Kasumi-1 (cell line): ENCODE measurements at places on chromosomes 12 and 14.

DNA sequence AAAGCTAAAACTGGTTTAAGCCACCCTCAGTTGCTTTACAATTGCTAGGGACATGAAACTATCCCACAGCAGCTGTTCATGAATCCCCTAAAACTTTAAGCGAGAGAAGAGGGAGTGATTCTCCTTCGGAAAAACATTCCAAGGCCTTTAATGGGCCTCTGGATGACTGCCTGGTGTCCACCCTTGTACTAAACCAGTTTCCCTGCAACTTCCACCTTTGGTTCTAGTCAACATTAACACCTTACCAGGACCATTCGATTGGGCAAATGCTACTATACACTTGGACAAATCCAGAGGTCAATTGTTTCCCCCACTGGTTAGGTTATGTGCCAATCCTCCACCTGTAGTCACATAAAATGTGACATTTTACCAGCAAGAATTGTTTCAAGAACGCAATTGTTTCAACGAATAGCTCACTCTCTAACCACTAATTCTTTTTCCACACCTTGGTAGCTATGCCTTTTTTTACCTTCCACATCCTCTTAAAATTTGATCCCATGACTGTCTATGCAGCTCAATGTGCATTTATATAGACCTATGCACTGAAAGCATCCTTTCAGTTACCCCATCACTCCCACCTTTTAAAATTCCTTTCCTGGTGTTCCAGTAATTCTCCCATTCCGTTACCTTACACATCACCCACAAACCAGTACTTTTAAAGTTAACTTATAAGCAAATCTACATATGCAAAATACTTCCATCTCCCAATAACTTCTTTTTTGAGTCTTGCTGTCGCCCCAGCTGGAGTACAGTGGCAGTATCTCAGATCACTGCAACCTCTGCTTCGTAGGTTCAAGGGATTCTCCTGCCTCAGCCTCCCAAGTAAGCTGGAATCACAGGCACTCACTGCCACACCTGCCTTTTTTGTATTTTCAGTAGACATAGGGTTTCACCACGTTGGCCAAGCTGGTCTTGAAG is 3.6 kb downstream of the UBC start:
- no peak for DNase-seq

DNA sequence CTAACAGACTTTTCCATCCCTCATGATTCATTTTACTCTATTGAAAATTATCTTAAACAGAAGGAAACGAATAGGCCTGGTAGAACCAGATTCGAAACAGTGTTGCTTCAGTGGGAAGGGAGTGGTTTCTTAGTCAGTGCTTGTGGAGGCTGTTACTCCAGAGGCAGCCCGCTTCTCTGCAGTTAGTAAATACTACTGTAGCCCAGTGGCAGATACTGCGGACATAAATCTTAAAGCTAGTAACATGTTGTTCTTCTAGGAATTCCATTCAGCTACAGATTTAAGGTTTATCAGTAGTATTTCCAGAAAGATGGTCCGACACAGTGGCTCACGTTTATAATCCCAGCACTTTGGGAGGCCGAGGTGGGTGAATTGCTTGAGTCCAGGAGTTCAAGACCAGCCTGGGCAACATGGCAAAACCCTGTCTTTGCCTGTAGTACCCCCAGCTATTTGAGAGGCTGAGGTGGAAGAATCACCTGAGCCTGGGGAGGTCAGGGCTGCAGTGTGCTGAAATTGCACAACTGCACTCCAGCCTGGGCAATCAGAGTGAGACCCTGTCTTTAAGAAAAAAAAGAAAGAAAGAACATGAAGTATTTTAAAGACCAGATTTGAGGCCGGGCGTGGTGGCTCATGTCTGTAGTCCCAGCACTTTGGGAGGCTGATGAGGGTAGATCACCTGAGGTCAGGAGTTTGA is 45.9 kb downstream of the DIP2B start:
- no peak for DNase-seq

- DNase-seq = no peak
These were observed 150.5 kb upstream of the BCL2L14 start for GRCh38 chr12:11920231-11920630.

GRCh38 chr14:77903221-77903620 is 103.3 kb downstream of the ADCK1 start:
- DNase-seq = no peak
